SK-MEL-5 (cell line): ENCODE measurements at places on chromosomes 6 and 20.
A peak's percentile ranks its signal among the peaks of the same experiment; 100 is the strongest.

DNA sequence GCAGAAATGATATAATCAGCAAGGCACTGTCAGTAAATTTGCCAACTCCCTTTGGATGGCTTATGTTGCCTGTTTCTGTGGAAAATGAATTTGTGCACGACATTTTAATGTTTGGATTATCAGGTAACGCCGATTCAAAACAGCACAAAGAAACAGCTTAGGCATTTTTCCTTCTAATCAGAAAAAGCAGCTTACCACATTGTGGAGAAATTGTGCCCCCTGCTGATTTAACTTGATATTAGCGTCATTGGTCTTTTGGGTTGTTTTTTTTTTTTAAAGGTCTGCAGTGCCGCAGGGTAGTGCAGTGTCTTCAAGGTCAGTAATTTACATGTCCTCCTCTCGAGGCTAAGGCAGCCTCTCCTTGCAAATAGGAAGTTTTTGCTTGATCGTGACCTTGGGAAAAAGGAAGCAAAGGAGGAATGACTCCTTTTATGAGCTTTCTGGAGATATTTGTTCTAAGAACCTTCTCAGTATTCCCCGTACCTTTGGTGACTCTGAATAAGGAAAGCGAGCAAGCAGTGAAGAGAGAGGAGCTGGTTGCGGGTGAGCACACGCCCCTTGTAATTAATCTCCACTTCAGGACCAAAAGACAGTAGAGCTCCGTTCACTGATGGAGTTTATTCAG, 79.1 kb downstream of the ELOVL4 start:
- peak; percentile 85 for DNase-seq

DNA sequence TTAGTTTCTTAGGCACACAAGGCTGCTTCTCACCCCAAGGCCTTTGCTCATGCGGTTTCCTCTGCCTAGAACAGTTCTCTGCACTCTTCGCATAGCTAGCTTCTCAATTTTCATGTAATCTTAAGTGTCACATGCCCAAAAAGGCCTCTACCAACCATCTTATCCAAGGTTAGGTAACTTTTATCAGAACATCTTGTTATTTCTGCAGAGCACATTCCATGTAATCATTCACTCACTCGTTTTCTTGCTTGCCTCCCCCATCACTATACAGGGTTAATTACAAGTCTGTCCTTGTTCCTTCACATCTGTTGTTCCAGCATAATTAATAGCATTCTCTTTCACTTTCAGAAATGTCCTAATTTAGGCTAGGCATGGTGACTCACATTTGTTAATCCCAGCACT, 53.8 kb downstream of the NCOA6 start:
- DNase-seq = no peak

DNA sequence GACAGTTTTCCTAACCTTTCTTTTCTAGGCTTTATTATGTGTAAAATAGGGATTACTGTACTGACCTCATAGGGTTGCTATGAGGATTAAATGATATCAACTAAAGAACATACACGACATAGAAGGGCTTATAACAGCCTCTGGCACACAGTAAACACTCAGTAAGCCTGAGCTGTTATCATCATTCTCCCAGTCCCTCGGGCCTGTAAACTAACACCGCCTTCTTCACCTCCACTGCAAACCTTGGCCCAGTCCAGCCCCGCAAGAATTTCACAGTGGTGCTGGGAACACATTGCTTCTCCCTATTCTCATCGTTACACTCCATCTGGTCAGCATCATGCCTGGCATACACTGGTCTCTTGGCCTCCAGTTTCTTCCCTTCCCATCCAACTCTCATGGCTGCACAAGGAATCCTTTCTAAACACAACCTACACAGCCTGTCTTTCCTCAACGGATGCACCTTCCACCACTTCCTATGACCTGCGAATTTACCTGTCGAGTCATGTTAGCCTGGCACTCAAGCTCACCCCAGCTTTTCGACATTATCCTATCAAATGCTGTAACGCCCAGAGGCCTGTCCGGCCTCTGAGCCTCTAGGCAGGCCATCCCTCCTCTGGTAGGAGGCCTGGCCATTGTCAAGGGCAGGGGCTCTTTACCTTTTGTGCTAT, 92.1 kb downstream of the FYN start:
- no peak for DNase-seq

GRCh38 chr6:13838616-13839015, 24.3 kb upstream of the MCUR1 start:
- DNase-seq = no peak

DNA sequence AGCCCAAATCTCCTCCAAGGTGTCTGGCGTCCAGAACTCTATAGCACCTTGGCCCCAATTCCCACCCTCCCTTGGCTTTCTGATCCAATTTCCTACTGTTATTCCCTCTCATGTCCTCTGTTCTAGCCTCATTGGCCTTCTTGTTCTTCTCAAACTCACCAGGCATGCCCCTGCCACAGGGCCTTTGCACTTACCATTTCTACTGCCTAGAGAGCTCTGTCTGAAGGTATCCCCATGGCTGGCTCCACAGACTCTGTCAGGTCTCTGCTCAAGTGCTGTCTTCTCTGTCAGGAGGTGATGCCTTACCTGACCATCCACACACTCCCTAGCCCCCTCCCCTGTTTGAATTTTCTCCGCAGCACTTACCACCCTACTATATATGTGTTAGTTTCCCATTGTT, 5.6 kb upstream of the BMP6 start:
- no peak for DNase-seq

- no peak for DNase-seq
Measured at GRCh38 chr6:24307881-24308280, 50.0 kb downstream of the DCDC2 start.

- DNase-seq = no peak
Measured at GRCh38 chr6:106501960-106502371, 127.3 kb downstream of the RTN4IP1 start.
